A673 (cell line): ENCODE measurements at places on chromosomes 13 and 19. TPM values are rescaled to one million over a fixed set of nuclear protein-coding genes. Genes with fewer than 3 reads are reported as not detected.

The CD22 gene
- total RNA-seq = not detected in 2 replicates

DNA sequence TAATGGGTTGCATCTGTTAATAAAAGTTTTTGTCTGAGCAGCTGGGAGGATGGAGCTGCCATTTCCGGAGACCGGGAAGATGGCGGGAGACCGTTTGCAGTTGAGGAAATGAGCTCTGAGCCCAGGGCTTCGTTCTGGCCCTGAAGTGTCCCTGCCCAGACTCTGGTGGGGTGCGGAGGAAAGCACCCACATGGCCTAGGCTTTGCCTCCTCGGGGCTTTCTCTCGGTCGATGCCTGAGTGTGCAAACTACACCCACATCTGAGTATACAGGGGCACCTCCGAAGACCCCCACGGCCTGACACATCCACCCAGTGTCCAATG, 15.6 kb upstream of the NANOS3 start:
- peak; percentile 67 for DNase-seq

DNA sequence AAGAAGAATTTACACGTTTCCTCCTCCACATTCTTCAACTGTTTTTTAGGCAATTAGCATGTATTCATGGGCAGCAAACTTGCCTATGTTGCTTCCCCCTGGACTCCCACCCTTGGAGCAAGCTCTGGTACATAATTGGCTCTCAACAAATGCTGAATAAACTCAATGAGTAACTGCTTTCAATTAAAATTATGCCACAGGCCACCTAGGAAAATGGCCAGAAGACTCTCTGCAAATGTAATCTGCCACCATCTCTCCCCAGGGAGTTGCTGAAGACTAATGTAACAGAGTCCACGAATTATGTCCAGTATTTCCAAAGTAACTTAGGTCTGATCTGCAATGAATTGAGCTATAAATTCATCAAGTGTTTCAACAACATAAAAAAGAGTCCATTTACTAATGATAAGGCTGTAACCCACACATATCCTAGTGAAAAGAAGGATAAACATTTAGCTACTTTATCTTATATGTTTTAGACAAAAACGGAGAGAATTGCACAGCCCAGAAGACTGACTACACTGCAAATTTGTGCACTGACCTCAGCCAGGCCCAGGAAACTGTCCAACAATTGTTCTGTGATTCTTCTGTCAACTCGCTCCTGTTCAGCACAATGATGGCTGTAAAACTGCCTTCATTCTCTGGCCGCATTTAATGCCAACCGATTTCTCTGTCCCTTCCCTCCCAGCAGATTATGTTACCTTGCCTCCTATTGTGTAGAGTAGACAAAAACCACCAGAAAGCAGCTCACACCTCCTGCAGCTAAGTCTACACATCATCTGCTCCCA, 808.6 kb upstream of the ARGLU1 start:
- peak; percentile 12 for DNase-seq

- DNase-seq = no peak
Observed at GRCh38 chr19:45451131-45451849, 16.5 kb upstream of the FOSB start.

- DNase-seq = no peak
Observed at GRCh38 chr13:70338609-70339008, 230.4 kb upstream of the KLHL1 start.

The C19orf67 gene
- total RNA-seq = not detected in 2 replicates

DNA sequence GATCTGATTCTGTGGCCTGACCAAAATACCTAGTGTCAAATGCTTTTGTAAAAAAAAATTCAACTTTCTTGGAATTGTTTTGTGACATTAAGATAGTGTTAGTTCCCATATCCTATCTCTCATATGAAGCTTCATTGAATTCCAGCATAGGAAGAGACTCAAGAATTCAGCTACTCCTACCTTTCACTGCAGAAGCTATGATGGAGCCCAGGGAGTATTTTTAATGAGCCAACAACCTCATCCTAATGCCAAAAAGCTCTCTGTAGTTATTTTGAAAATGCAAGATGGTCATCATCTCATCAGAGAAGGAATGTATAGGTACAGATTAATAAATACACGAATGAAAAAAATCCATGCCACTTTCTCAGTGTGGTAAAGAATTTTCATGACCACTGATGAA, 431.2 kb upstream of the SGCG start:
- no peak for DNase-seq

- no peak for DNase-seq
Observed at GRCh38 chr19:29491995-29492577, 33.7 kb upstream of the VSTM2B start.

DNA sequence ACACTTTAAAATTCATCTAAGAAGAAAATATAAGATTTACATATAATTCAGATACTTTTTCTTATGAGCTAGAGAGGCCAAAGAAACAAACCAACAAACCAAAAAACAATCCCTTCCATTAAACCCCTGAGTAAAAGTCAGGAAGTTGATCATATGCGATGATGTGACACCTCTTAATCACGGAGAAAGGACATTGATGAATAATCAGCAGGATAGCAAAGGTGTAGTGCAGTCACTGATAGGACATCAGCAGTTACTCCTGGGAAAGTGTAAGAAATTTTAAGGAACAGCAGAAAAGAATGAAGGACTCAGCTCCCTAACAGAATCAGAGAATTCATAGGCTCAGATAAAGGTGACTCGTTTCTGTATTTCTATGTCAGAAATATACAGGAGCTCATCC, 202.4 kb upstream of the EDNRB start:
- no peak for DNase-seq

DNA sequence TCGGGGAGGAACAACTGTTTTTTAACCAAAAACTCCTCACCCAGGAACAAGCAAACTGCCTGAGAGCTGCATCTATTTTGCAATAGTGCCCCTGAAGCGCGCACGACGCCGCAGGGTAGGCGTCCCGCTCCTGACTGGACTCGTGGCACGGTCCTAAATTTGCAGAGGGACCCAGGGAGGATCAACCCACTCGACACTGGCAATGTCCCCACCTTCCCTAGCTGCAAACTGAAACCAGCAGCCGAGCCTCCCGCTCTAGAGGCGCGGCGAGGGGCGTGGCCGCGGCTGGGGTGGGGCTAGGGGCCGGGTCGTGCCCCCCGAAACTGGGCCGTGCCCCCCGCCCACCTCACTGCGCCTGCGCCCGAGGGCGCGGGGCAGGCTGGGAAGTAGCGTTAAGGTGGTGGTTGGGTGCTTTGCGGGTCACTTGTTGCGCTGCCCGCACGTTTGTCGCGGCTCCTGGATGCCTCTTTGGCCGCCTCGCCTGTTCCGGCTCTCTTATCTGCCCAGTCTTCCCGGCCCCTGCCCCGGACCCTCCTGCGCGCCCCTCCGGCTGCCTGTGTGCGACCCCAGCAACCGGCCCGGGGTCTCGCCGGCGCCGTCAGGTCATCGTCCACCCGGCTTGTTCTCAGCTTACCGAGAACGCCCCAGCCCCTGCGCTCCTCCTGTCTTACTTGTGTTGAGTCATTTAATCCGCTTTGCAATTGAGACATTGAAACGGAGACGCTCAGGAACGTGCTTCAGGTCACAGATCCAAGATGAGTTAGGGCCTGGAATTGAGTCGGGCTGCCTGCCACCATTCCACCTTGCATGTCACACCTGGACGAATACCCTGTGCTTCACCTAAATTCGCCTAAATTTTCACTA, 37.9 kb upstream of the LSM14A start:
- peak; percentile 90 for DNase-seq
